Esophagus mucosa (tissue), 1 donor: ENCODE measurements at places on chromosomes 1 and 21.

- peak; percentile 80 for ATAC-seq
These were observed at the start of gene DMRTA2 for GRCh38 chr1:50422946-50423669. DMRTA2 (minus strand) TSS chr1:50423443; CDS start chr1:50421536, 1,907 bp downstream.

DNA sequence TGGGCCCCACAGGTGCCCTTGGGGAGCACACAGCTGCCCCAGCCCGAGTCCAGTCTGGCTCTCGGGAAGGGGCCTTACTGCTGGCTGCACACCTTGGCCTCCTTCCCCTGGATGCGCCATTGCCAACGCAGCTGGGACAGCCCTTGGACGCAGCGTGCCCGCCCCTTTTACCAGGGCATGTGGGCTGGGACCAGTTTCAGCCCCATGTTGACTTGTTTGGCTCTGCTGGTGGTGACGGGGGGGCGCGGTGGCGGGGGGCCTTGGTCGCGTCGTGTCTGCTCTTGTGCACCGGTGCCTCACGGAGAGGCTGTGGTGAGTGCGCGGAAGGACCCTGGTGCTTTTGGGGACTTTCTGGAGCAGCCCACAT, 19.6 kb downstream of the SKI start:
- ATAC-seq: no peak

GRCh38 chr21:37770461-37770860, 145.8 kb downstream of the KCNJ6 start:
- ATAC-seq: peak; percentile 34

- ATAC-seq: no peak
These were observed 150.6 kb downstream of the GABPA start for GRCh38 chr21:25885405-25885804.

DNA sequence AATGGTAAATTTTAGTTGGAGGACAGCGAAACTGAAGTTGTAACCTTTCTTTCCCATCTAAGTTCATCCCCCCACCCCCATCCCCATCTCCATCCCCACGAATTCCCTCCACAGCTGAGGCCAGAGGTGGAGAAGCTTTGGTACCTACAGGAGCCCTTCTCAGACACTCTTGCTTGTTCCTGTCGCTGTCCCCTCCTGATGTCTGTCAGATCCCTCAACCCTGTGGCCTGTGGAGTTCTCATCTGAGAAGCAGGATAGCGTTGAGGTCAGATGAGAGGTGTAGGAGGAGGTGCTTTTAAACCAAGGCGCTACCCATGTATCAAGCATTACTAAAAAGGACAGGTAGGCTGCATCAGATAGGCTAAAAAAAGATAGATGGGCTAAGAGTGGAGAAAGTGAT, 769 bp downstream of the NTPCR start:
- peak; percentile 16 for ATAC-seq

DNA sequence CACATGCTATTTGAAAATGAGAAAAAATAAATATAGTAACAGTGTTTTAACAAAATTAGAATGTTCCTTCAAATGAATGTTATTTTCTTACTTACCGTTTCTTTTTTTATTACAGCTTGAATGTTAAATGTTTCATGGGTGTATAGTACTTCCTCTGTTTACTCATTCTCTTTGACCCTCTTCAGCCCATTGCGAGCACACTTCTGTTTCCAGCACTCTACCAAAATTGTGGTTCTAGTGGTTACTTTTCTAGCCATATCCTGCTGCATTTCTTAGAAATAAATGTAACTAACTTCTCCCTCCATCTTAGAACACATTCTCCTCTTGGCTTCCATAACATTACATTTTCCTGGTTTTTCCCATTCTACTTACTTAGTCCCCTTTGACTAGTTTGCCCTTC, 190.0 kb upstream of the C1orf105 start:
- ATAC-seq: no peak

DNA sequence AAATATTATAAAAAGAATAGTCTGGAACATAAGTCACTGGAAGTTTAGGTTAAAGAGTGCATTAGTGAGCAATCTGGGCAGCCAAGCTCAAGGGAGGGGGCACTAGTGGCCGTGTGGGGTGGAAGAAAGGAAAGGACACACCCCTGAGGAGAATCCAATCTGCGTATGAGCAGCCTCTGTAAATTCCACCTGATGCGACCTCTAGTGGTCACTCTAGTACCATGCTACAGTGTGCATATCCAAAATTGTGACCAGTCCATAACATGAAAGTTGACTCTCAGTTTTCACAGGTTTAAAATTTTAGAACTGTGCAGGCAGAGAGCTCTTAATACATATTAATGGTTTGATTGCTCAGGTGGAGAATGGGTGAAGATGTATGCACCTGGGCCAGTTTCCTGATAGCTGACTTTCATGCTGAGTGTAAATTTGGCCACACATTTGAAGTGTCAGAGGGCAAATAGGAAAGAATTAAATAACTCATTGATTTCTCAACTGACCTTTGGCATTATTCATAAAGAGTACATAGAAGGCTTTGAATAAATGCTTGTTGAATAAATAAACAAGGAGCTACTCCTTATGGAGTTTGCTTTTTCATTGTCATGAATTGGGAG, 105.9 kb upstream of the C21orf91 start:
- peak; percentile 86 for ATAC-seq
